ENCODE measurements at places on chromosomes 4 and X.

DNA sequence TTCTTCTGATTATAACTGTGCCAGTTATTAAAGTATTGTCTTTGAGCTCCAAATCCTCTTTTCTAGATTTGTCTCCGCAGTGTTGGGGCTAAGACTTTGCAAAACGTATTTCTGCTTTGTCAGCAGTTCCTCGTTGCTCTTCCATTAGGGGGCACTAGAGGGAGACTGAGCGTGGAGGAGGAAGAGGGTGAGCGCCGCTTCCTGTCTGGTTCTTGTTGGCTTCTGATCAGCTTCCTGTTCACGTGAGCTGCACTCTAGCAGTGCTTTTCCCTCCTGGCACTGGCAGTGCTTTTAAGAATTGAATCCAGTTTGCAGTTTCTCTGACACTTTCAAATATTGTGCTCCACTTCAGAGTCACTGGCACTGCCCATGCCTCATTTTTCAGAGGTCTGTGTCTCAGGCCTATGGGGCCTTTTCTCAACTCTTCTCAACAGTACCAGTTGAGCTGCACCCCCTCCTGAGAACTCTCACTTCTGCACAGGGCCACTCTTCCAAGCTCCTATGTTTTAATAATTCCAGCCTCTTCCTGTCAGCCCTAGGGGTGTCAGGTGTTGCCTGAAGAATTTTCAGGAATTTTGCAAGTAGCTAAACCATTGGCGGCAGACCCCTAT, 54.4 kb upstream of the LCORL start:
- DNase-seq, result peak; percentile 48

DNA sequence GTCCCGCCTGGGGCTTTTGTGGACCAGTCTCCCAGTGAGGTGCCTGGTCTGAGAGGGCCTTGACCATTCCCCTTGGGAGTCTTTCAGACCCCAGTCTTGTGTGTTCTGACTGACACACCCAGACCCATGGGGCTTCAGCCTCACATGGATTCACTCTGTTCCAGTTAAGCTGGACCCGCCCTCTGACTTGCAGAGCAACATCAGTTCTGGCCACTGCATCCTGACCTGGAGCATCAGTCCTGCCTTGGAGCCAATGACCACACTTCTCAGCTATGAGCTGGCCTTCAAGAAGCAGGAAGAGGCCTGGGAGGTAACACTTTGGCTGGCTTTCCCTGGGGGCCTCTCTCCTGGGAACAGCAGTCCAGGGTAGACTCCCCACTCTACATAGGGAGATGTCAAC, 6.8 kb downstream of the IL9R start:
- no peak for DNase-seq

DNA sequence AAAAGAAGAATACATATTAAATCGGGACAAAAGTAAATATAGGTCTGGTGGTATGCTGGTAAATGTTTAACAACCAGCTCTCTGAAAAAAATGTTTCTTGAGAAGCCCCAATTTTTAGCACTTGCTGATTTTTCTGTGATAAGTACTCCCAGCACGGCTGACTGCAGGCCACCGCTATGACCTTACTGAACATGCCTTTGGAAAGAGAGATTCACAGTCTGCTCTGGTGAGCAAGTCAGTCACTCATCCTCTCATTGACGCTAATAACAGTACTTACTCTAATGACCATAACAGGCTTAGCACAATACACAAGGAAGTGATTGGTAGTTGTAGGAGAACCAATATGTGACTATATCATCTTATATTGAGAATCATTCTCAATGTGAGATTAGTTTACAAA, 98.9 kb upstream of the BLTP1 start:
- DNase-seq, result no peak

DNA sequence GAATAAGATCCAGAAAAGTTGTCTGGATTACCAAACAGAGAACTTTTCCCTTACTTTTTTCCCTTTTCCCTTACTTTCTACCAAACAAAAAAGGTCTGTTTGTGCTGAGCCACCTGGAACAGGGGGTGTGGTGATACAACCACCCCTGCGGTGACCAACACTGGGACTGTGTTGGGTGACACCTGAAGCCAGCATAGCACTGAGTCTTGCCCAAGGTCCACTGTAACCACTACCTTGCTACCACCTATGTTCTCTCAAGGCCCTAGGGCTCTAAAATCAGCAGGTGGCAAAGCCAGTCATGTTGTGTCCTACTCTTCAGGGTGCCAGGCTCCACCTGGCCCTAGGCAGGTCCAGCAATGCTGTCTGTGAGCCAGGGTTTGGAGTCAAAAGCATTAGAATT, 22.8 kb upstream of the UNC5C start:
- DNase-seq, result no peak

GRCh38 chr4:20262221-20262620, 10.5 kb downstream of the SLIT2 start:
- DNase-seq, result no peak

- no peak for DNase-seq
These were observed 443.9 kb downstream of the KLHL4 start for GRCh38 chrX:87961471-87961870.

- no peak for DNase-seq
These were observed 93.7 kb downstream of the RTL5 start for GRCh38 chrX:72038016-72038415.

DNA sequence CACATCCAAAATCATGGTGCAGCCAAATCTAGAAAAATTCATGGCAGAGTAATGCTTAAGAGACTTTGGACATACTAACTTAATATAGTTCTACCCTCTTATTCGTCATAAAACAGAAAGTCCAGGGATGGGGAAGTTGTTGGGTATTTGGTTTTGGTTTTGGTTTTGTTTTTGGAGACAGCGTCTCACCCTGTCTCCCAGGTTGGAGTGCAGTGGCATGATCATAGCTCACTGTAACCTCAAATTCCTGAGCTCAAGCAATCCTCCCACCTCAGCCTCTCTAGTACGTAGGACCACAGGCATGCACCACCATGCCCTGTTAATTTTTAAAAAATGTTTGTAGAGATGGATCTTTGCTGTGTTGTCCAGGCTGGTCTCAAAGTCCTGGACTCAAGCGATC, 271.8 kb upstream of the TENM3 start:
- peak; percentile 62 for DNase-seq

DNA sequence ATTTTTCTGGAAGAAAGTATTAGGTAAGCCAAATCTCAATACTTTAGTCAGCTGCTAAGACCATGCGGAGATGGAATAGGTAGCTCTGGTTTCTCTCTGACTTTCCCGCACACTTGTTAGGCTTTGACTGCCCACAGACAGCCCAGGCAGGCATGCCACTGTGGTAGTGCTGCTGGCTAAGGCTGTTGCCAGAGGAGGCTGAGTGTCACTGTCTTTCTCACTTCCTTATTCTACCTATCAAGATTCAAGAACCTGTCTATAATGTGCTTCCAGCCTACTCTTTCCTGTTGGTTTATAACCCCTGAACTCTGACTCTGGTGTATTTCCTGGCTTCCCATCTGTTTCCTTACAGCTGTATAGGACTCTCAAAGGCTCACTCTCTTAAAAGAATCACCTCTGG, 81.8 kb upstream of the TRPC5 start:
- no peak for DNase-seq

DNA sequence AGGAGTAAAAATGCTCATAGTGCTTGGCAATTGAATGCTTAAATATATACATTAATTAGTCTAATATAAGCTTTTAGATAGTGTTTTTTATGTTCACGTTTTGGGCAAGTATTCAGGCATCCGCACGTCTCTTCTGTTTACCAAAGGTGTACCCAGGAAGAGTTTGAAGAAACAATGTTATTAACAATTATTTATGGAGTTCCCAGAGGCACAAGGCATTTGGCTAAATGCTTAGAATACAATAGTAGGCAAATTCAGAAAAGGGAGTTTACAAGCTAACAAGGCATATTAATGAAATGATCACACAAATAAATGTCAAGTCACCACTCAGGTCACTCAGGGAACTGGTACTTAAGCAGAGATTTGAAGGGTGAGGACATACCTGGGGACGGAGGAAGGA, 294.8 kb downstream of the TENM3 start:
- DNase-seq, result no peak

DNA sequence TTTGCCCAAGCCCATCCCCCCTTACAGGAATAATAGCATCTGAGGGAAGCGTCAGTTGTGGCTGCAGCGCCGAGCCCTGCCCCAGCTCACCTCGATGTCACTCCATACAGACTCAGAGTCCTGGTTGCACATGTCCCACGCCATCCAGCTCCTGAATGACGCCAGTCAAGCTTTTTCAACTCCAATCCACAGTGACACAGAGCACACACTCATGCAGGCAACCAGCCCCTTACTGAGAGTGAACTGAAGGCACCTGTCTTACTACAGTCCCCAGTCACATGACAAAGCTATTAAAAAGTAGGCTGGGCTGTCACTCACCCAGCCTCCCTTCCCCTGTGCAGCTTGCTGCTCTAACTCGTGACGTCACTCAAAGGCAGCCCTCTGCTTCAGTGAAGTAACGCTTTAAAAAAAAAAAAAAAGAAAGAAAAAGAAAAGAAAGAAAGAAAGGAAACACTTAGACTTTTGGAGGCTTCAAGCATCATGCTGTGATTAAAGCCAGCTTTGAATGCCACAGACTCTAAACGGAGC, at the start of gene PPARGC1A:
PPARGC1A (minus strand) TSS at position 234 of the 528 bp plus-strand sequence; CDS start at position 144, 90 bp downstream.
- no peak for DNase-seq

- no peak for DNase-seq
These were observed 39.2 kb upstream of the NMU start for GRCh38 chr4:55675196-55675793.

GRCh38 chr4:8101213-8102075, 57.2 kb downstream of the ABLIM2 start:
- DNase-seq, result no peak

DNA sequence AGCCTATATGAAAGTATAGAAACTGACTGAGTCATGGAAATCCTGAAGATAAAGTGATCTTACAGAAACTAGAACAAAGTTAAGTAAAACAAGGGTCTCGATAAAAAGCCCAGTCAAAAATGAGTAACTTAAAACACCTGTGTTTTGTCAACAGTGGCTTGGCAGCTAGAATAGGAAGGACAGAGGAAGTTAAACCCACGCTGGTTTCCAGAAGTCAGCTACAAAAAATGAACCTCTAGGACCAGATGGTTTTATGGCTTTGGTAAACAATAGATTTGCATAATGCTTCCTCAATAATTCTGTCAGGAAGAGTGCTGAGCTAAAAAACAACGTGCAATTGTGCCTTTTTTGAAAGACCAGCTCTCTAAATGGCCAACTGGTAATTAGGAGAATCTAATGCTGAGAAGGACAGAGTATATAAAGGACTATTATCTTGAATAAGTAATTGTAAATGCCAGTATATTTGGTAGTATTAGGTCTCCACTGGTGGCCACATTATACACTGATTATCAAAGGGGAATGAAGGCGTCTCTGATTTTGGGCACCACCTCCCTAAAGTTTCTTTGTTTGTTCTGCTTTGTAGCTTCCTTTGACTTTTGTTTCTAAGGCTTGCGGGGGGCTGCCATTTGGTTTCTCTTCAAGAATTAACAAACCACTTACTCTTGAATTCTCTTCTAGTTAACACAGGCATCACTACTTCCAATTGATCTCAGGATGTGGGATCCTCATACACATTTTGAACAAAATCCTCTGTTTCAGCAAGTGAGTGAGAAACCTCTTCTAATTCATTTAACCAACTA, 72.2 kb upstream of the PPP3CA start:
- no peak for DNase-seq

DNA sequence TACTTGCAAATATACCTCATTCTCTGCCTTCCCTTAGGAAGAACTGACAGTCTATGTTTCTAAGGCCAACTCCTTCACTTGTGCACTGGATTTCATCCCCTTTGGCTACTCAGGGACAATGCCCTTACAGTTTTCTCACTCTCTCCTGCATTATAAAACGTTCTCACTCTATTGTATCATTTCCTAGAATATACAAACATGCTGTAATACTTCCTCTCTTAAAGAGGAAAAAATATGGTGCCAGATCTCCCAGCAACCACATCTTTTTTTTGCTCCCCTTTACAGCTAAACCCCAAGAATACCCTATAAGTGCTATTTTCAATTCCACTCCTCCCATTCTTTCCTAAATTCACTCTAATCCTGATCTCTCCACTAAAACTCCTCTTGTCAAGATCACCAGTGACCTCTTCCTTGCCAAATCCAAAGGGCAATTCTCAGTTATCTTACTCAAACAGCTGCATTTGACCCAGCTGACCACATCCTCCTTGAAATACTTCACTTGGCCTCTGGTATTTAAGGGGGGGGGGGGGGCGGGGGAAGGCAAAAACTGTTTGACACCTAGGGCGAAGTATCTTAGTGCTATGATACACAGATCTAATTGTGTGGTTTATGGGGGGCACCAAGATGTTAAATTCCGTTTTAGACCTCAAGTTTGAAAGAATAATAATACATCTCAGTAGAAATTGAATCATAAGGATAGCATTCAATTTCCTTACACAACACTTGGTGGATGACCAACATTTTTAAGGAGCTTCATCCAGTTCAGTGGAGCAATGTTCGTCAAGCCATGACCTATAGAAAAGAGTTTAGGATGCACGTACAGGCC, 1.6 kb downstream of the RCHY1 start:
- no peak for DNase-seq

DNA sequence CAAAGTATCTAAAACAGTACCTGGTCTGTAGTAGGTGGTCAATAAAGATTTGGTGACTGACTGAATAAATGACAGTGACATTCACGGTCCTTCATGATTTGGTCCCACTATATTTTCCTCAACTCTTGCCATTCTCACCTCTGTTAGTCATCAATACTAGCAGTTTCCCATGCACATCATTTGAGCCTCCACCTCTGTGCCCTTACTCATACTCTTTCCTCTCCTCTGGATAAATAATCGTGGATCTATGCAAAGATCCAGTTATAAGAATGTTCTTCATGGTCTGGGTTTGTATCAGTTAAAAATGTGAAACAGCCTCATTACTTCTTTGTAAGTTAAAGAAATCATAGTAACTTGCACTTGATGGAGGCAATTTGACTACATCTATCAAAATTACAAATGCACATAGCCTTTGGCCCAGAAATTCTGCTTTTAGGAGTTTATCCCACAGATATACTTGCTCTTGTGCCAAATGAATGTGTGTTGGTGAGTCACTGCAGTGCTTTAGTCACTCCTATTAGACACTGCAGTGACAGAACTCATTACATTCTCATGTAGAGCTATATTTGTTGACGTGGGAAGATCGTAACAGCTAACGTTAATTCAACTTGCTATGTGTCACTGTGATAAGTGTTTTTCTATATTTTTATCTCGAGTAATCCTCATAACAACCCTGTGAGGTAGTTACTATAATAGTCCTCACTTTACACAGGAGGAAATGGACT, 121.9 kb upstream of the SMIM10 start:
- DNase-seq, result no peak

- no peak for DNase-seq
These were observed 5.2 kb upstream of the CXCL2 start for GRCh38 chr4:74104145-74104544.

- no peak for DNase-seq
These were observed 166.8 kb downstream of the BMPR1B start for GRCh38 chr4:94924566-94924965.

- DNase-seq, result no peak
These were observed 64.0 kb downstream of the POLR2B start for GRCh38 chr4:57042711-57043169.

All from bone marrow (tissue), 2 donors.